AG04450 (cell line): ENCODE measurements at places on chromosomes 5 and 9. TPM values are rescaled to one million over a fixed set of nuclear protein-coding genes. Genes with fewer than 3 reads are reported as not detected.
A peak's percentile ranks its signal among the peaks of the same experiment; 100 is the strongest.

DNA sequence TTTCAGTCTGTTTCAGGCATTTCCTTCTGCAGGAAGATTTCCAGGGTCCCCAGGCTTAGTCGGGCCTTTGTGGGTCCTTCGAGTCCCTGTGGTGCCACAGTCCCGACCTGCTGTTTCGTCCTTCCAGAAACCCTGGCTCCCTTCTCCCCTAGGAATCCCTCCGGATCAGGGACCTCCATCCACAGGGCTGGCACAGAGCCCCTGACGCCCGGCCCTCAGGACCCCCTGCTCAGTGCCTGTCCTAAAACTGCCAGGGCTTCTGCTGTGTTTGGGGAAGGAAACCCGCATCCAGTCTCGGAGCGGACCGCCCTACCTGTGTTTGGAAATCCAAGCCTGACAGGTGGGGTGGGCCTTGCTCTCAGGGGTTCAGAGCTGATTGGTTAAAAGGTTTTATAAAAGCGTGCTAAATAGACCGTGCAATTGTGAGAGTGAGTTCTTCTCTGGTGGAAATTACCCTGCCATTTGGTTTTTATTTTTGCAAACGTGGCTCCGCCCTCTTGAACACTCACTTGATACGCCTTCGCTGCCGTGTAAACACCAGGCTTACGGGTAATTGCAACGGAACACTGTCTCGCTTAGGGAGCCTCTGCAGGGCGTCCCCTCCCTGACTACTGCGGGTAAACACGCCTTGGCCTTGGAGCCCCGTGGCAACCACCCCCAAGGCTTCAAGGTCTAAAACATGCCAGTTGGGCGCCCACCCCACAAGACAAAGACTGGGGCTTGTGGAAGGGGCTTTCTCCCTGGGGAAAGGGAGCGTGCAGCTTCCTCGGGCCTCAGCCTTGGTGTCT is 121.2 kb downstream of the PHF2 start:
- DNase-seq: no peak

DNA sequence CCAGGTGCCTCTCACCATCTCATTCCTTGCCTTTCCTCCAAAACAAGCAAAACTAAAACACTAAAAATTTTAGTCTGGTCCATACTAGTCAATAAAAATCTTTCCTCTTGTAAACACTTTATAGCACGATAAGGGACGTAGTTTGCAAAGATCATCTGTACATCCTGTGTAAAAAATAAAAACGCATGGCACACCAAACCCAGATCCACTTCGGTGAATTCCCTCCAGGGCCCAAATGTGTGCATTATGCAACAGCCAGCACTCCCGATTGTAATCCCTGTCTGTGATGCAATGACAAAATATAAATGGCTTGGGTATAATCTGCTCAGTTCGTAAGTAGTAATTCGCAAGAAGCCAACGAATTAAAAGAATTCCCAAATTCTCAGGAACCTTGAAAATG is 1.4 kb downstream of the FAM169A start:
- no peak for DNase-seq

GRCh38 chr5:168654211-168654721 is 75.1 kb upstream of the PANK3 start:
- no peak for DNase-seq

DNA sequence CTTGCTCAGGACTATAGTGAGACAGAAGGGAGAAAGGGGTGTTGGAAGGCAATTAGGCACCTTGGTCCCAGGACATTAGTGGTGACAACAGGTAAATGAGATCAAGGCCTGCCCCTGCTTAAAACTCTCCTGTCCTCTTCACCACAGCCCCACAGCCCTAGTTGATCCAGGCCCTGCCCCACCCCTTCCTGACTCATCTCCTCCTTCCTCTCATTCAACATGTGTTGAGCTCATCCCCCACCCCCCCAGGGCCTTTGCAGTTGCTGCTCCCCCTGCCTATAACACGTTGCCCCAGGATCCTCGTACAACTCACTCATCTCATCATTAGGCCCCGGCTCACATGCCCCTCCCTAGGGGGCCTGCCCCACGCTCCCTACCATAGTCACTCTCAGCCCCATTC is 66.8 kb downstream of the TSPAN17 start:
- DNase-seq: no peak

DNA sequence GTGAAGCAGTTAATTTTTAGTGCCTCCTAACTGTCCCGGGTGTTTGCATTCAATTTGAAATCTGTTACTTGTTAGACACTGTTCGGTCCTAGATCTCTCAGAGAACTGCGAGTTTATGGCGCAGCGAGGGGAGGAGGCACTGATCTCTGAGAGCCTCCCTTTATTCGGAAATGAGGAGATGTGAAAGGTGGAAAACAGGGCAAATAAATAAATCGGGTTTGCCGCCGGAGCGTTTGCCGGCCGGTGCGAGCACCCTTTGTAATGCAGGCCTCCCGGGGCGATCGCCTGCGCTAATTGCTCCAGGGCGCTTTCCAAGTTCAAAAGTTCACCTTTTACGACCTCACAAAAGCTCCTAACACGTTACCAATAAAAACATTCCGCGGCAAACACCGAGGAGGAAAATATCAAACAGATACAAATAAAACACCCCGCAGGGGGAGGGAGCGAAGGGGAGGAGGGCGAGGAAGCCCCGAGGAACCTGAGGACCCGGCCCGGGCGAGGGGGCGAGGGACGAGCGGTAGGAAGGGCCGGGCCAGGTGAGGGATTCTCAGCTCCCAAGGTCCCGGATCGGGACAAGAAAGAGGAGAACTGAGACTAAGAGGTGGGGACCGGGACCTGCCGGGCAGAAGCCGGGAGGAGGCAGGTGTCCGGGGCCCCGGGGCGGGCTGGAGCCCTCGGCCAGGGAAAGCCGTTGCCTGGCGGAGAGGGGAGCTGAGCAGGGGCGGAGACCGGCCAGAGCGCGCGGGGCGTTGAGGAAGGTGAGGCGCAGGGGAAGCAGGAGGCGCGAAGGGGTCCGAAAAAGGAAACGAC is 1.4 kb downstream of the NR6A1 start:
- DNase-seq: no peak

- no peak for DNase-seq
Measured at GRCh38 chr5:107916731-107917725, 246.3 kb upstream of the EFNA5 start.

DNA sequence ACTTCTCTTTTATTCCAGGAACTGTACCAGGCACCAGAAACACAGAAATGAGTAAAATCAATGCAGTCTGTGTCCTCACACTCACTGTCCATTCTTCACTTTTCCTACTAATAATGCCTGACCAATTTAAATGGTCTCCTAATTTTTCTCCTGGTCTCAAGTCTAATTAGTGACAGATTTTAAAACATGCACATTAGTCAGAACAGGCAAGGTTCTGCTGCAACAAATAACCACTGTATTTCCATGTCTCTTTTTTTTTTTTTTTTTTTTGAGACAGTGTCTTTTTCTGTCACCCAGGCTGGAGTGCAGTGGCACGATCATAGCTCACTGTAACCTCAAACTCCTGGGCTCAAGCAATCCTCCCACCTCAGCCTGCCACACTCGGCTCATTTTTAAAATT is 99.6 kb downstream of the CEMIP2 start:
- no peak for DNase-seq

- peak; percentile 55 for DNase-seq
Measured at GRCh38 chr9:108297073-108297472, 558.7 kb downstream of the ACTL7B start.

Gene DRD1
- 0.11 TPM in 2 replicates for polyA plus RNA-seq

Gene CARD6
- 3.2 and 4.2 TPM in 2 replicates for polyA plus RNA-seq

DNA sequence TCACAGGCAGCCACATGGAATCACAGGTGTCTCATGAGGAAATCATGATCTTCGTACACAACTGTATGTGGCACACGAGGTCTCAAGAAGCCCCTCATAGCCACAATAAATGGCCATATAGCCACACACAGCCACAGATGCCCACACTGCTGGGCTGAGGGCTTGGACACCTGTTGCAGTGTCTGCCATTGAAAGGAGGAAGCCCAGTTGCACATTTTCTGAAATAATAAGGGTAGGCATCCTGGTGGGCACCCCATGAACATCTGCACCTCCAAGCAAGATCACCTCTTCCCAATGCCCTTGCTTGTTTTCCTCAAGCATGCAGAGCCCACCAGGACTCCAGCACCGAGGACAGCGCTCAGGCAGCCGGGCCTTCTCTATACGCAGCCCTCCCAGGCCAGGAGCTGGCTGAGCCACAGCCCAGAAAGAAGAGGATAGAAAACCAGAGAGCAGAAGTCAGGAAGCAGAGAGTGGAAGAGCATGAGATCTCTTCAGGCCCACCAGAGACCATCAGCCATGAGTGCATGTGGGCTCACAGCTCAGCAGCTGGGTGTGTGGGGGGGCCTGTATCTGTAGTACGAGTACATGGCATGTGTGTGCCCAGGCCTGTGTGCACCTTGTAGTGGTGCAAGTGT is 1.0 kb upstream of the ACSL6 start:
- DNase-seq: peak; percentile 39

DNA sequence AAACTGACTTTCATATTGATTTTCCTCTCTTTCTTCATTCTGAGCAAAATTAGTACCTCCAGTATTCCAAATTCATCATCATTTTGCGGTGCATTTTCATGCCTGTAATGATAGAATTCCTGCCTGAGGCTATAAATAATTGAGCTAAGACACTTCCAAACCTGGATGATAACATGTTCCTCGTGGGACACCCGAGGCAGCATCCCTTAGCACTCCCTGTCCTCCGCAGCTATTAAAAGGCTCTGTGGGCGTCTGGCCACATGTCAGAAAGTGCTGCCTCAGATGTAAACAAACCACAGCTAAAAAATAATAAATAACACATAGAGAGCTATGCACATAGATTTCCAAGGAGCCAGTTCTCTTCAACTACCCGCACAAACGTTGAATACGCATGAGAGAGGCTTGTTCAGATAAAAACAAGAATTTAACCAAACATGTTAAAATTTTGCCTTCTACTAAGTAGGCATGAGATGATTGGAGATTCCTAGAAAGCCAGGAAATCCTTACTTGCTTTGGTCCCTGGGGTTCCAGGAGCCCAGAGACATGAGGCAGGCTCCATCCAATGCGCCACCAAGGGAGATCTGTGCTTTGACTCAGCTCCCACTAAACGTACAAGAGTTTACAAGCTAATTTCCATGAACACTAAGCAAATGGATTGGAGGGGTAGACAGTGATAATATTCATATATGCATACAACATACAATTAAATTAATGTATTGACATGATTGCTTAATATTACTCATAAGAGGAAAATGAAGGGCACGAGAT is 82.7 kb downstream of the SHC3 start:
- no peak for DNase-seq

Gene INSL4
- 0.05 TPM in 1 of 2 replicates, not detected in the other for polyA plus RNA-seq

- no peak for DNase-seq
Measured at GRCh38 chr9:123640792-123641222, 284.8 kb downstream of the CRB2 start.

DNA sequence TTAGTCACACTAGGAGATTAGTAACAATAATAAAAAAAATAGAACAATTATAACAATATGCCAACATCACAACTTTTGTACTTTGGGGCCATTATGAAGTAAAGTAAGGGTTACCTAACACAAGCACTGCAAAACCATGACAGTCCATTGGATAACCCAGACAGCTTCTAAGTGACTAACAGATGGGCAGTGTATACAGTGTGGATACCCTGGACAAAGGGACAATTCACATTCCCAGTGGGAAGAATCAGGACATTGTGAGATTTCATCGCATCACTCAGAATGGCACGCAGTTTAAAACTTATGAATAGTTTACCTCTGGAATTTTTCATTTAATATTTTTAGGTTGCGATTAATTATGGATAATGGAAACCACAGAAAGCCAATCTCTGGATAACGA is 45.6 kb upstream of the JADE2 start:
- DNase-seq: no peak

DNA sequence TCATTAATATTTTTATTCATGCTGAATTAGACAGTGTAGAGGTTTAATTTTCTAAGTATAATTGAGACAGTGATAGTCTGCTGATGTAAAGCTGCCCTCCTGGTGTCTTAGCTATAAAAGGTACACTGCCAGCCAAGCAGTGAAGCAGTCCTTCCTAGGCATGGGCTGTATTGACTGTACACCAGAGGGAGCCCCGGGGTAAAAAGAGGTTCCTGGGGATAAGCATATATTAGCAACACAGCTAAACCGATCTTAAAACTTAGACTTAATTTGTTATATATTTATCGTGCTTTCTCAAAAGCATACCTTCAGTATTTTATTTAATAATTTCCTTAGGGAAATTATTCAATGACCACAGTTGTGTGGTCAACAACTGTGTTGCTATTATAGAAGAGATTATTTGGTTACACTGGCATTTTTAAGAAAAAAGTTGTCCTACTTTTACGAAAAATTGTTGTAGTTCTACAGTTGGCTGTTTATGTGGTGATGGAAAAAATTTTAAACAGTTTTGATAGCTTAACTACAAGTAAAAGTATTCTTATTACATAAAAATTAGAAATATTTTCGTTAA is 68.8 kb downstream of the ELL2 start:
- DNase-seq: no peak

DNA sequence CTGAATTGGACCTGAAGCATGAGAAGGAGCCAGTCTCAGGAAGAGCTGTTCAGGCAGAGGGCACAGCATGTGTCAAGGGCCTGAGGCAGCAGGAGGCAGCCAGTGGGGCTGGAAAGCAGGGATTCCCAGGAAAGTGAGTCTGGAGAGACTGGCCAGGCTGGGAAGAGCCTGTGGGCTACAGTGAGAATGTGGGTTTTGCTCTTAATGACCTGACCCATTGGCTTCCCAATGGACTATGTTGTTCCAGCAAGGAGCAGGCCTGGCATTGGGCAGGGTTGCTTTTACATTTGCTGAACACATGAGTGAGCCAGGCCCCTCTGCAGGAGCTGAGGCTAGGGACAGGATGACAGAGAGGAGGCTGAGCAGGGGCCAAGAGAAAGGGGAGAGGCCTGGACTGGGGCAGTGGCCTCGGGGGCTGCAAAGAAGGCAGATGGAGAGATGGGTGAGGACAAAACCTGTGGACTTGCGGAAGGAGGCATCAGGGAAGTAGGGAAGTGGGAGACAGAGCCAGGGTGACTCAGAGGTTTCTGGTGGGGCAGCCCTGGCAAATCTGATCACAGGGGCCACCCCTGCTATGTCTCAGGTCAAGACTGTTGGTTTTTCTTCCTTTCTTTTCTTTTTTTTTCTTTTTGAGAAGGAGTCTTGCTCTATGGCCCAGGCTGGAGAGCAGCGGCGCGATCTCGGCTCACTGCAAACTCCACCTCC is 65.9 kb upstream of the NEK6 start:
- DNase-seq: no peak

GRCh38 chr9:81118416-81118815 is 570.9 kb downstream of the TLE1 start:
- no peak for DNase-seq

Gene PRELID2
- polyA plus RNA-seq: 3.9 and 5.4 TPM in 2 replicates

GRCh38 chr5:45862763-45863162 is 166.6 kb upstream of the HCN1 start:
- no peak for DNase-seq

Gene GFI1B
- 0.10 and 0.16 TPM in 2 replicates for polyA plus RNA-seq

- DNase-seq: no peak
Measured at GRCh38 chr5:168320805-168321204, 29.4 kb downstream of the WWC1 start.

- no peak for DNase-seq
Measured at GRCh38 chr9:110078604-110079003, 129.4 kb downstream of the C9orf152 start.

Gene PRSS3
- 0.64 and 0.81 TPM in 2 replicates for polyA plus RNA-seq

GRCh38 chr9:125126019-125126746 is 17.1 kb downstream of the SCAI start:
- DNase-seq: peak; percentile 95

- no peak for DNase-seq
Measured at GRCh38 chr9:8649160-8649559, 849.6 kb upstream of the DMAC1 start.

GRCh38 chr5:141476132-141476911 is 556 bp downstream of the PCDHGC3 start:
- DNase-seq: peak; percentile 47

Gene PCAT7
- polyA plus RNA-seq: not detected in 2 replicates

- DNase-seq: peak; percentile 92
Measured at GRCh38 chr5:38809388-38810359, 36.1 kb upstream of the OSMR start.
